Fibroblast of skin of abdomen (primary cell): ENCODE measurements at places on chromosomes 3 and 15.

DNA sequence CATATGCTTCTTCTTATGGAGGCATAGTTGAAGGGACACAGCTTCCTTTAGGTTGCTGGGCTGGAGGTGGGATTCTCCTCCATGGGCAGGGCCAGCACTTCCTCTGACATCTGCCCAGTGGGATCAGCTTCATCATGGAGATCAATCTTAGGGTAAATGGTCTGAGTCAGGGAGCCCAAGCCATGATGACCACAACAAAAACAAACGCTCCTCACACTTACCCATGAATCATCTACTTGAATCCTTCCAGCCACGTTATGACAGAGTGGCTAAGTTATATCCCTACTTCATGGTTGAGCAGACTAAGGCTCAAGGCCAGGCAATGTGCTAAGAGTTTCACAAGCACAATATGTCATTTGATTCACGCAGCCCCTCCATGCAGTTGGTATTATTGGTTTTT is 87.2 kb upstream of the NMNAT3 start:
- peak; percentile 86 for DNase-seq

DNA sequence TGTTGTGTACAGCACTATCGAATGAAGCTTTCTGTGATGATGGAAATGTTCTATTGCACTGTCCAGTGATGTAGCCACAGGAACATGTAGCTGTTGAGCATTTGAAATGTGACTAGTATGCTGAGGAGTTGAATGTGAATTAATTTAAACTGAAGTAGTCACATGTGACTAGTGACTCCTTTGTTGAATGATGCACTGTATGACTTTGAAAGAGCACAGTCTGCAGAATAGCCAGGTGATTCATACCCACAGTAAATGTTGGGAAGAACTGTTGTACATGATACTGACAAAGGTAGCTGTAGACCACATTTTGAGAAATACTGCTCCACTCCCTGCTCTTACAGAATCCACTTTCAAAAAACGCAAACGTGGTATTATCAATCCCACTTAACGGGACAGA is 34.0 kb upstream of the ACTL6A start:
- no peak for DNase-seq

DNA sequence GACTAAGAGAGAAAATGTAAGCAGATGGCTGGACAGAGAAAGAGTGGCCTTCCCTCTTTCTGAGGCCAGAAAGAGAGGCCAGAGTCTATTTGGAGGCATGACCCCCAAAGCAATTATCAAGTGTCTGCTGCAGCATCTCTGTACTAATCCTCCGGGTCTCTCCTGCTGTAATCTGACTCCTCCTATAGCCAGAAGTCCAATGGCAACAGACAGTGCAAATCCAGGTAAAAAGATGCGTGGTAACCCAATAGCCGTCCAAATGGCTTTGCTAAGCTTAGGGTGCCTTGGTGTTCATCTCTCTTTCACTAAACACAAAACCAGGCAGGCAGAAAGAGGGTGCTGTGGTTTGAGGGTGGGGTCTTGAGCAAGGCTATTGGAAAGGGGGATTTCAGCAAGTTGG is 91.6 kb downstream of the ADCY5 start:
- no peak for DNase-seq

DNA sequence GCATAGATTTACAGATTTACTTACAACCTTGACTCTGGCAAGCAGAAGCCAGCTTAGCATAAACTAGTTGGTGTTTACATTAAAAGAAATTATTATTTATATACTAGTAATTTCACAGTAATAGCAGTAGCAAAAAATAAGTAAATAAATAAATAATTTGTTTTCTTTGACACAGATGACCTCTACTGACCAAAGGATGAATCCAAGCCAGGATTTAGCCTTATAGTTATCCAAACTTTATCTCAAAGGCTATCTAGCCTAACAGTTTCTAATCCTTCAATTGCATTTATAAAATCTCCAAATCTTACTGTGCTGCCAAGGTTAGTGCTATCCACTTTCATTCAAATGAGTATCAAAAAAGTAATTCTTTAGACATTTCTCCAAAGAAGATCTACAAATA is 64.3 kb downstream of the FRMD5 start:
- DNase-seq, result no peak

GRCh38 chr15:37084602-37085001 is 15.7 kb downstream of the MEIS2 start:
- DNase-seq, result no peak

DNA sequence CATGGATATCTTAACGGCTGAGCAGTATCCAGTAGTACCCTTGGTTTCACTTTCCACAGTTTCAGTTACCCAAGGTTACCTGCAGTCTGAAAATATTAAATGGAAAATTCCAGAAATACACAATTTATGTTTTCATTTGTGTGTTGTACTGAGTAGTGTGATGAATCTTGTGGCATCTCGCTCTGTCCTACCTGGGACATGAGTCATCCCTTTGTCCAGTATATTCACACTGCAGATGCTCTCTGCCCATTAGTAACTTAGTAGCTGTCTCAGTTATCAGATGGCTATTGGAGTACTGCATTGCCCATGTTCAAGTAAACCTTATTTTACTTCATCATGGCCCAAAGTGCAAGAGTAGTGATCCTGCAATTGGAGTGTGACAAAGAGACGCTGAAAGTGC is 26.1 kb downstream of the GASK1A start:
- DNase-seq, result no peak

DNA sequence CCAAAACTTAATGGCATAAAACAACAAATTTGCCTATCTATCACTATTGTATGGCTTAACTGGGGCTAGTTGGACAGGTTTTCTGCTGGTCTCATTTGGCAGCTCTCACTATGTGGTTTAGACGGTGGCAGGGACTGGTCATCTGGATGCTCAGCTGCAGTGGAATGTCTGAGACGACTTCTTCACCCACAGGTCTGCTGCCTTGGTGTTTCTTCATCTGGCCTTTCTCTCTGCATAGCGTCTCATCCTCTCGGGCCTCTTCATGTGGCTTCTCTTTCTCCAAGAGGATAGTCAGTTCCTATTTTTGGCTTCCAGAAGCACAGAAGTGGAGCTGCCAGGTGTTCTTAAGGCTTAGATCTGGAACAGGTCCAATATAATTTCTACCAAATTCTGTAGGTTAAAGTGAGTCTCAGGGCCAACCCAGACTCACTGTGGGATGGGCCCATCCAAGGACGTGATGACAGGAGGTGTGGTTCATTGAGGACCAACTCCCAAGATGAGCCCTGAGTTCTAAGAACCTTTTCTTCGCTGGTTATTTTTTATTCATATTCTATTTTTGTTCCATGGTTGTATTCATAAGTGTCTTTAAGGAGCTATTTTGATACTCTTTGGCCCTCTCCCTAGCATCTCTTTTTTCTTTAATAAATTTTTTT is 18.6 kb downstream of the UBE2Q2 start:
- no peak for DNase-seq
